ENCODE measurements at places on chromosomes 13 and 19. TPM values are rescaled to one million over a fixed set of nuclear protein-coding genes. Genes with fewer than 3 reads are reported as not detected.

GRCh38 chr19:7596211-7596937, 711 bp downstream of the CAMSAP3 start:
- DNase-seq: peak; percentile 13

DNA sequence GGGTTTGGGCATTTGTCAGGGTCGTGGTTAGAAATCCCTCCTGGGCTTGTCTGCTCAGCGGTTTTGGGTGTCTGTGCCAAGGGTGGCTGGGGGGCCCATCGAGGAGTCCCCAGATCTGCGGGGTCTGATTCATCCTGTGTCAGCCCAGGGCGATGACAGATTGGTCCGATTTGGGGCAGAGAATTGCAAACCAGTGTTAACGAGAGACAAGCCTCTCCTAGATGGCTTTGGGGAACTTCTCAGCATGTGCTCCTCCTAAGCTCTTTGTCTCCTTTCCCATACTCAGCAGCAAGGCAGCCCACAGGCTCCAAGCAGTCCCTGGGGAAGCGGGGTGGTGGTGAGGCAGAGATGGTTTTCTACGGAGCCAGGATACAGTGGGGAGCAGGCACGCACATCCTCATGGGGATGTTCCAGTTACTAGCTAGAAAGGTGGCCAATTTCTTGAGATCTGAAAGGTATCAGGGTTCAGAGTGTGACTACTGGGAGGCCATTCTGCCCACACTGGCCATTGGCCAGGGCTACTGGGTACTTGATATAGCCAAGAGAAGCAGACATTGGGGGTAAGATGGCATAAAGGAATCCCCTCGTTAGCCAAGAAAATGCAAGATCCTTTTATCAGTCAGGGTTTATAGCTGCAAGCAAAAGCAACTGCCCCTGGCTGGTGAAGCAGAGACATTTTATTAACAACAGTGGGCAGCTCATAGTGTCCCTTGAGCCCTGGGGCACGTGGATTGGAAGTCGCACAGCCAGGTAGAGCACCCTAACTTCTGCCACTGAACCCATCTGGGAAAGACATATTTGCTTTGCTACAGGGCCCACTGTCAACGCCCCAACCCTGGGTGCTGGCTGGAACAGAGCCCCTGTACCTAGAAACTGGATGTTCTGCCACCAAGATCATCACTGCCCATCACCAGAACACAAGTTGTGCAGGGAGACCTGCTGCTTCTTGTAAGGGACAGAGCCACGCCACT, 63.6 kb downstream of the RGCC start:
- DNase-seq: no peak

GRCh38 chr13:52454459-52454819, 839 bp upstream of the CKAP2 start:
- peak; percentile 11 for DNase-seq

DNA sequence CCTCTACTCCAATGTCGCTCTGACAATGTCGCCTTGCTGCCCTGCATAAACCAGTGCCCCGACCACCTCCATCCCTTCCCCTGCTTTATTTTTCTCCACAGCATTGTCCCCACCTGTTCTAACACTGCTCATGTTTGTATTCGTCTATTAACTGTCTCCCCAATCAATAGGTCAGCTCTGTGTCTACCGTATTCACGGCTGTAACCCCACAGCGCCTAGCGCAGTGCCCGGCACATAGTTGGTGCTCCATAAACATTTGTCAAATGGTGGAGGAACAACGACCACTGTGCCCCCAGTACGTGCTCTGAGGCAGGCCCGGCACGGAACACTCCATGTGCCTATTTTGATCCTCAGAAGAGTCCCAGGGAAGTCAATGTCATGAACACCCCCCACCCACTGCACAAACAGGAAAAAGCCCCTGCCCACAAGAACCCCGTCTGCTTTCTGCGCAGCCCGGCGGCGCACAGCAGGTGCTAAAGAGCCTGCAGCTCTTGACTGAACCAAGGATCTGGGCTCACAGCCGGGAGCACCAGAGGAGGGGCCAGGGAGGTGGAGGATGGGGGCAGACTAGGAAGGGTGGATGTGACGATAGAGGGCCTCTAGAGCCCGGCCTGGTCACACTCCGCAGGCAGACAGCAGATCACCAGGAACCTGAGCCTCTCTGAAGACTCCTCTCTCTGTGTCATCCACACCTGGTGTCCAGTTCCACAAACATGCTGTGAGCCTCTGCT, 1.8 kb upstream of the CEACAM16 start:
- no peak for DNase-seq

GRCh38 chr13:59259165-59260000, 904.3 kb downstream of the DIAPH3 start:
- DNase-seq: no peak

DNA sequence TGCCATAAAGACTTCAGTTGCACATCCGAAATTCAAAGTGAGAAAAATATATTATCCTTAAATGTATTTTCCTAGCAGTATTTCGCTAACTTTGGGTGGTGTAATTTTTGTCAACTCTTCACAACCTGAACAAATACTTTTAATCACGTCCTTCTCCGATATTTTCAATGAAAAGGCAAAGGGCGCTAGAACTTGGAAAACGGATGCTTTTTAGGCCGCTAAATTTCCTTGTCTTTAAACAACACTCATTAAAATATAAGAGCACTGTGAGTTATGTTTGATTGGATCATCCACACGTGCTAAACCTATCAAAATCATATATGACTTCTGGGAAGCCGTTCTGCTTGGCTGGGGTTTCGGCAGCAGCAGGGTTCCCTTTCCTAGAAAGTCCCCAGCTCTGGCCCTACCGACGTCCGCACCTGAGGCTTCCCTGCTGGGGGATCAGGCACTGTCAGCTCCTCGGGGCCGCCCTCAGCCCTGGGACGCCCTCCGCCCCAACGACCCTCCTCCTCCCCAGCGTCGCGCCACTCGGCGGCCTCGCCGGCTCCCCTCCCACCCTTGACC, 462 bp upstream of the MPHOSPH8 start:
- no peak for DNase-seq

GRCh38 chr13:77584106-77584505, 48.6 kb downstream of the SCEL start:
- no peak for DNase-seq

DNA sequence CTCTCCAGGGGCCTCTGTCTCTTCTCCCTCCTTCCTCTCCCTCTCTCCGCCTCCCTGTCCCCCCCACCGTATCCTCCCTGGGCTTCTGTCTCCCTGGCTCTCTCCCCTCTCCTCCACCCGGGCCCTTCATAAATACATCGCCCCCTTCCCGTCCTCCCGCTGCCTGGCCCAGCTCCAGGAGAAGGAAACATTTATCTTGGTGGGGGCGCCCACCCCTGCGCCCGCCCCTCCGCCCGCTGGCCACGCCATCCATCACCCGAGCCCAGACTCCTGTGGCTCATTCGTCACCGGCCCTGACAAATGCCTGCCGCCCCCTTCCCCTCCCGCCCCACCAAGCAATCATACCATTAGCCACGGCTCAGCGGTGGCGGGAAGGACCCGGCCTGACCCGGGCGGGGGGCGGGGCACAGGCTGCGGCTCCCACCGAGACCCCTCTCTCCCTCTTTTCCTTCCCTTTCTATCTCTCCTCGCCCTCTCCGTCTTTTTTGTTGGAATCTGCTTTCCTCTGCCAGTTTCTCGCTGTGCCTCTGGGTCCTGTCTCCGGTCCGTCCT, 2.6 kb upstream of the MEIS3 start:
- no peak for DNase-seq

GRCh38 chr13:97548711-97549110, 114.7 kb downstream of the RAP2A start:
- DNase-seq: no peak

DNA sequence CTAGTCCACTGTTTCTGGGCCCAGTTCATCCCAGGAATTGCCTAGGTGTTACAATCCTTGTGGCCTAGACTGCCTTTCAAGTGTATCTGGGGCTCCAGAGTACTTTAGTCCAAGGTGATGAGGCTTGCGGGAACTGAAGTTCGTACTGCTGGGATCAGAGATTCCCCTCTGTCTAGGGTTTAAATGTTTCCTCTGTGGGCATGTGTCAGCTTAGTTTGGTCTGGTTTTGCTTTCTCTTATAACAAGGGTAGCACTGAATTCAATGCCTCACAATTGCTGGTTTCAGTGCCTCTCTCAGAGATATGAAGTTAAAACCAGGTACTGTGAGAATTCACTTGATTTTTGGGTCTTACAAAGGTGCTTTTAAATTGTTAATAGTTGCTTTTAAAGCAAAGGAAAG, 30.8 kb downstream of the RGCC start:
- DNase-seq: no peak

DNA sequence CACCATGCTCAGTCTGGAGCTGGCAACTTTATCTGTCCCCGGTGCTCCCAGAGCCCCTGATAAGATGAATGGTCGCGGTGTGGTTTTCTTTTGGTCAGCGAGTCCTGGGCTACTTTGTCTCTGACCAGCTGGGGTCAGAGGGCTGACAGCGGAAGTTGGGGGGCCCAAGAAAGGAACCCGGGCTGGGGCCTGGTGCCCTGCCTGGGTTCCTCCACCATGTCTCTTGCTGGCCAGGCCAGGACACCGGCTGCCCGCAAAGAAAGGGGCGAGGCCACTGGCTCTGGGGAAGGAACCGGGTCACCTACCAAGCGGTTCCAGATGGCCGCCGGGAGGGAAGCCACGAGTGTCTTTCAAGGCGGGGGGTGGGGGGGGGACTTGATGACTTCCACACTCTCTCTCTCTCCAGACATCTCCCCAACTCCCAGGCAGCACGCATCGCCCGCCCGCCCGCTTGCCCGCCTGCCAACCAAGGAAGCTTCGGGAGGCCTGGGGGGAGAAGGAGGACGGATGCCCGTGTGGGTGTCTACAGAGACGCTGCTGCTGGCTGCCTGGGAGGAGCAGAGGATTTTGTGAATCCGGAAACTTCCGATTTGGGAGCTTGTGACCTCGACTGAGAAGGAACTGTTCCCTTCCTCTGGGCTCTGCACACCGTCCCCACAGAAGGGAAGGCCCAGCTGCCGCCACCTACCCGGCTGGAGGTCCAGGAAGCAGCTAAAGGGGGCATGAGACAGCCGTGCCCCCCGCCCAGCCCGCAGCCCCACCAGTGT, 1.1 kb downstream of the PIP5K1C start:
- peak; percentile 24 for DNase-seq

- no peak for DNase-seq
Observed at GRCh38 chr13:34409496-34410182, 532.4 kb upstream of the NBEA start.

DNA sequence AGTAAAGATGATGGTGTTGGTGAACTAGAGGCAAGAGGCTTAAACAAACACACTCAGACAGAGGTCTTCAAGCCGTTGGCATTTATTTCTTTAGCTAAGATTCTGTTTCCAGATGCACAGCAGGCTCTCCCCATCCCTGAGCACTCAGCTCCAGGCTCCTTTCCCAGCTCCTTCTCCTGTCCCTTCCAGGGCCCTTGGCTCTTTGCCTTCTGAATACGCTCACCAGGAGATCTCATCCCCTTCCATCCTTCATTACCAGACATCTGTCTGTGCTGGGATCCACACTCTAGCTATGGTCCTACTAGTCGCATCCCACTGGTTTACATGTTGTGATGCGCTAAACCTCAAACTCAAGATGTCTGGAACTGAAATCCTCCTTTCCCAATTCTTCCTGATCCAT, 25.3 kb upstream of the DOCK9 start:
- no peak for DNase-seq

DNA sequence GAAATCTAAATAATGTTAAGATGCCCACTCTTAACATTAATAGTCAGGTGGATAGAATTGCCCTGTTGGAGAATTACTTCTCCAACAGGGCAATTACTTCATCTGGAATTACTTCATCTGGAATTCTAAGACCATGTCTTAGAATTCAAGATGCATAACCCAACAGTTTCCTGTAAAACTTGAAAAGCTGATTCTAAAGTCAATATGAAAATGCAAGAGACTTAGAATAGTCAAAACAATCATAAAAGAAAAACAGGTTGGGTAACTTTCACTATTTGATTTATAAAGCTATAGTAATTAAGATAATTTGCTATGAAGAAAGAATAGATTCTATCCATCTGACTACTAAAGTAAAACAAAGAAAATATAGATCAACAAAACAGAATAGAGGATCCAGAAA, 75.2 kb downstream of the ABCC4 start:
- peak; percentile 63 for DNase-seq

- DNase-seq: peak; percentile 28
Observed at GRCh38 chr13:96003304-96003703, 49.9 kb downstream of the UGGT2 start.

DNA sequence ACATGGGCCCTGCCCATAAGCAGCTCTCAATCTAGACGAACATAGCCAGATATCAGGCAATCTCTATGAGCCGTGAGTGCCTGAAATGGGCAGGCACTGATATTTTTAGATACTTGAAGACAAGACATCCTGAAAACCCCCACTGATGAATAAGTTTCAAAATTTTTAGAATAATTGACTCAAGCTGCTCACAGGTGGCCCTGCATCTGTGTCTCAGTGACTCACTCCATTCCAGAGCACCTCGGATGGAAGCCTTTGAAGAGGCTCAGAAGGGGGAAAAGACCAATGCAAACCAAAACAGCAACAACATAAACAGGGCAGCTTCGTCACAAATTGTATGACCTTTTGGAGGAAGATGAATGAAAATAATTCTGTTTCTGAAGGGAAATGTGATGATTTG, 42.8 kb upstream of the SLC46A3 start:
- no peak for DNase-seq

- DNase-seq: no peak
Observed at GRCh38 chr13:83941701-83942335, 59.5 kb upstream of the SLITRK1 start.

DNA sequence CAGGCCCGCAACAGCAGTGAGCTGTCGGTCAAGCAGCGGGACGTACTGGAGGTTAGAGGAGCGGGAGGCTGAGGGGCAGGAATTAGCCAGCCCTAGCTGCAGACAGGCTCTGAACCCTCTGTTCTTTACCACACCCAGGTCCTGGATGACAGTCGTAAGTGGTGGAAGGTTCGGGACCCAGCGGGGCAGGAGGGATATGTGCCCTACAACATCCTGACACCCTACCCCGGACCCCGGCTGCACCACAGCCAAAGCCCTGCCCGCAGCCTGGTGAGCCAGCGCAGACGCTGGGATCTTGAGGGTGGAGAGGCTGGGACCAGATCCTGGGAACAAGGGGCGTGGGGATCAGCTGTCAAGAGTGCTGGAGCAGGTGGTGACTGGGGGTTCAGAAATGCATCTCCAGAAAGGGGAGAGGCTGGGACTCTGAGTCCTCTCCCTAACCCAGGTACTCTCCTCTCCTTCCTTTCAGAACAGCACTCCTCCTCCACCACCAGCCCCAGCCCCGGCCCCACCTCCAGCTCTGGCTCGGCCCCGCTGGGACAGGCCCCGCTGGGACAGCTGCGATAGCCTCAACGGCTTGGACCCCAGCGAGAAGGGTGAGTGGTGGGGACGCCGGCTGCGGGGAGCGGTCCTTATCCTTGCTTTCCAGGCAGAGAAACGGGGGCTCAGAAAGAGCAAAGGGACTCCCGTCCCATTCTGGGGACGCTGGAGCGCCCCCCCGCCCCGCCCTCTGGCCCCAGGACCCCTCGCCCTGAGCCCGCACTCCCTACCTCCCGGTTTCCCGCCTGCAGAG, 10.4 kb downstream of the EPS8L1 start:
- no peak for DNase-seq

- peak; percentile 6 for DNase-seq
Observed at GRCh38 chr13:87999240-87999700, 328.1 kb downstream of the SLITRK5 start.

Gene GET3
- 264 TPM for total RNA-seq

Gene SIAH3
- not detected for total RNA-seq

Gene APOC1
- 2.7 TPM for total RNA-seq

Gene CPB2
- total RNA-seq: not detected

Gene EFNA2
- total RNA-seq: not detected

Gene VSTM1
- total RNA-seq: not detected

Gene ADAMTS10
- not detected for total RNA-seq

Gene HPN
- total RNA-seq: not detected

Gene SBK2
- not detected for total RNA-seq

Gene ZFR2
- not detected for total RNA-seq

Gene MED4
- 19.0 TPM for total RNA-seq

Gene C19orf38
- total RNA-seq: 0.63 TPM

Gene ARHGAP33
- 3.7 TPM for total RNA-seq

Measured in PC-3 (cell line).